Heart left ventricle (tissue), 16 donors: ENCODE measurements at places on chromosomes 7 and 10. TPM values are rescaled to one million over a fixed set of nuclear protein-coding genes. Genes with fewer than 3 reads are reported as not detected.

SEMA3D gene
- total RNA-seq: 1.00 TPM

AKR1B1 gene
- total RNA-seq: 261 TPM

RGS10 gene
- 6.3 TPM for total RNA-seq

ABCA13 gene
- total RNA-seq: not detected

ATG9B gene
- total RNA-seq: not detected

ADRA2A gene
- total RNA-seq: 1.9 TPM

RGR gene
- not detected for total RNA-seq

SPDYE16 gene
- total RNA-seq: 0.29 TPM

SLC29A3 gene
- total RNA-seq: 1.6 TPM

KIF11 gene
- total RNA-seq: 7.0 TPM

HIP1 gene
- 14.4 TPM for total RNA-seq

SUN3 gene
- not detected for total RNA-seq

CC2D2B gene
- total RNA-seq: 0.69 TPM

TAS2R16 gene
- total RNA-seq: not detected

- DNase-seq: no peak
Measured at GRCh38 chr10:61541960-61542359, 88.8 kb upstream of the TMEM26 start.

DNA sequence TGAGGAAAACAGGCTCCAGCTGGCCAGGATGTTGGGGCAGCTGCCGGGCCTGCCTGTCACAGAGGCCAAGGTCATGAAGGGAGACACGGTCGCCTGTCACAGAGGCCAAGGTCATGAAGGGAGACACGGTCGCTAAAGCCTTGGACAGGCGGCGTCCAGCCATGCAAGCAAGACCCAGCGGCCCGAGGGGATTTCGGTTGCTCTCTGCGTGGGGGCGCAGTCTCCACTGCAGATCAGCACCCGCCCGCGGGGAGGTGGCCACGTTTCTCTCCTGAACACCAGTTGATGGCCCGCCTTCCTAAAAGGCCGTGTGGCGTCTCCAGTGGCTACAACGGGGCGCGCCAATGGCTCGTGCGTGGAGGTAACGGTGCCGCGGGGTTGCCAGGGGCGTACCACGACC is 67.0 kb upstream of the PCGF5 start:
- DNase-seq: no peak

DNA sequence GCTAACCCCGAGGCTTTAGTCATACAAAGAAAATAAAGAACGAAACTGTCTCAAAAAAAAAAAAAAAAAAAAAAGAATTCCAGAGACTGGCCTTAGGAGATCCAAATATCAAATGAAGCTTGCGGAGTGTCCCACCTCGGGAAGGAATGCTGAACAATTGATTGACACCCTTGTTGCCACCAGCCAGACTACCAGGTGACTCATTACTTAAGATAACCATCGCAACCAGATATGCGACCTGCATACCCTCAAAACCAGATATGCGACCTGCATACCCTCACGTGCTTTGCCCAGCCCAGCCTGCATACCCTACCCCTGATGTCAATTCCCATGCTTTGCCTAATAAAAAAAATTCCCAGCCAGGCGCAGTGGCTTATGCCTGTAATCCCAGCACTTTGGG is 2.7 kb upstream of the PRKRIP1 start:
- no peak for DNase-seq

GRCh38 chr10:48804740-48805182 is 120.1 kb downstream of the WDFY4 start:
- DNase-seq: no peak

- peak; percentile 42 for DNase-seq
Measured at GRCh38 chr7:28062197-28062991, 118.2 kb downstream of the JAZF1 start.

- DNase-seq: no peak
Measured at GRCh38 chr7:139567647-139568345, 44.3 kb downstream of the CLEC2L start.

GRCh38 chr10:22589851-22590514 is 124.4 kb downstream of the PIP4K2A start:
- DNase-seq: no peak

DNA sequence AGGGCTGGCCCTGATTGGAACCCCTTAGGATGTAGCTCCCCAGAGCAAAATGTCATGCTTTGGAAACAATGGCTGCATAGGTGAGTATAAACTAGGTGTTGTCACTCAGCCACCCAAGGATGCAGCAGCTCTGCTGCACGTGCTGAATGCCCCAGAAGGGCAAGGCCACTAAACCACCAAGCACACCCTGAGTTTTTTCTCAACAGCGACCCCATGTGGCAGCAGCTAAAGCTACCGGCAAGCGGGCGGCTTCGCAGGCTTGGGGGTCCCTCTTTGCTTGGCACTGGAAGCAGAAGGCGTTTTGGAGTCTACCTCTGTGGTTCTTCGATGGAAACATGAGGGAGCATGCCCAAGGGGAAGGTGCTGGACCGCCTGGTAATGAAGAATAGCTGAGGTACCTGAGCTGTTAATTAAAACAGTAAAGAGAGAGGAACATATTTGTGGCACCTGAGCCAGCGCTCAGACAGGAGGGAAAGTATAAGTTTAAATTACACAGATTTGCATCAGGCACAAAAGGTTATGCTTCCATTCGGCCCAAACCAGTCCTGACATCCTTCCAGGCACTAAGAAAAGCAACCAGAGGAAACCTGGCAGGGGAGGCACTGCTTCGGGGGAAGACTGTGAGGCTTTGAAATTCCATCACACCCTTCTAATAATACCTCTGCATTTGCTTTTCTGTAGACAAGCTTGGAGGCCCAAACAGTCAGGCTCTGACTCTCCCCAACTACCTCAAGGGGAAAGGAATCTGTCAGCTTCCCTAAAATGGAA is 152.1 kb downstream of the GFRA1 start:
- no peak for DNase-seq

GRCh38 chr10:108469940-108470339 is 1305.4 kb upstream of the SORCS1 start:
- no peak for DNase-seq

GRCh38 chr10:30625080-30625479 is 4.5 kb downstream of the LYZL2 start:
- no peak for DNase-seq

DNA sequence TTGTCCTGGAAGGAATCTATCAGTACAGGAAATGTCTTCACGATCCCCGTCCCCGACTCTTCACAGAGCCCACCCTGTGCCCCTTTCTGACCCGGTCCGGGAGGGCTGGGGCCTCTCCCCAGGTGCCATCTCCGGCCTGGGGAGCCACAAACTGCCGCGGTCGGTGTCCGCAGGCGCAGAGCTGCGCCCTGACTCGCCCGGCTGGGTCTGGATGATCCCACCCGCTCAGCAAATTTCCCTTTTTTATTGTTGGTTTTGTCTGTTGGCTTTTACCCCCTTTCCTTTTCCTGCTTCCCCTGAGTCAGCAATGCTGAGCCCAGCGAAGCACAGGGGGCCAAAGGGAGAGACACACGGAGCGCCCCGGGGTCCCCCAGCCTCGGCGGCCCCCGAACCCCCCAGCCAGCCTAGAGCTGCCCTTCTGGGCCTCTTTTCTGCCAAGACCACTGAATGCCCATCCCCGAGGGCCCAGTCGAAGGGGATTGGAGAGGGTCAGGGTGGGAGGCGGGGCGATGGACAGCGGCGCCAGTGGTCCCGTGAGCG is 30.9 kb downstream of the LEP start:
- DNase-seq: no peak

DNA sequence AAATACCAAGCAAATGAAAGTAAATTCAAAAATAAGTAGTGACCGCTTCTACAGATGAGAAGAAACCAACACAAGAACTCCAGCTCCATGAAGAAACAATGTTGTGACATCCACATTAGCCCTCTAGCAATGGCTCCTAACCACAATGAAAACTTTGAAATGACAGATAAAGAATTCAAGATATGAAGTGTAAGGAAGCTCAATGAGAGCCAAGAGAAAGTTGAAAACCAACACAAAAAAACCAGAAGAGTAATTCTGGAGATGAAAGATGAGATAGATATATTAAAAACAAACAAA is 68.2 kb upstream of the DDC start:
- no peak for DNase-seq

DNA sequence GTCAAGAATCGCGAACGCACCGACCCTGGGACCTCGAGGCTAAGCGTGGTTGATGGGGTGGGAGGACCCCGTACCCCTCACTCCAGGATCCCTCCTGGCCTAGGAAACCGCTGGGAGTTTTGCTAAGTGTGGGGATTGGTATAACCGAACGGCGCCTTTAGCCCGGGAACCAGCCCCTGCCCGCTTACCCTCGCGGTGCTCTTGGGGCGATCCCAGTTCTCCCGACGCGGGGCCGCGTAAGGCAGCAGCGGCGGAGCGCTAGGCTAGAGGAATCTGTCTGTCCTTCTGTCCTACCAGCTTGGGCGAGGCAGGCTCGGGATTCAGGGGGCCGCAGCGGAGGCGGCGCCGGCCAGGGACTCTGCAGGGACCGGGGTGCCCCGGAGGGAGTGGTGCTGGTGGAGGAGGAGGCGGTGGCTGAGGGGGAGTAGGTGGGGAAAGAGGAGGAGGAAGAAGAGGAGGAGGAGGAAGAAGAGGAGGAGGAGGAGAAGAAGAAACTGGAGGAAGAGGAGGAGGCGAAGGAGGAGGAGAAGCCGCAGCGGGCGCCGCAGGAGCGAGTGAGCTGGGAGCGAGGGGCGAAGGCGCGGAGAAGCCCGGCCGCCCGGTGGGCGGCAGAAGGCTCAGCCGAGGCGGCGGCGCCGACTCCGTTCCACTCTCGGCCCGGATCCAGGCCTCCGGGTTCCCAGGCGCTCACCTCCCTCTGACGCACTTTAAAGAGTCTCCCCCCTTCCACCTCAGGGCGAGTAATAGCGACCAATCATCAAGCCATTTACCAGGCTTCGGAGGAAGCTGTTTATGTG is 439 bp upstream of the EMX2 start:
- DNase-seq: no peak

GRCh38 chr7:55939514-55940123 is 12.1 kb upstream of the MRPS17 start:
- no peak for DNase-seq

DNA sequence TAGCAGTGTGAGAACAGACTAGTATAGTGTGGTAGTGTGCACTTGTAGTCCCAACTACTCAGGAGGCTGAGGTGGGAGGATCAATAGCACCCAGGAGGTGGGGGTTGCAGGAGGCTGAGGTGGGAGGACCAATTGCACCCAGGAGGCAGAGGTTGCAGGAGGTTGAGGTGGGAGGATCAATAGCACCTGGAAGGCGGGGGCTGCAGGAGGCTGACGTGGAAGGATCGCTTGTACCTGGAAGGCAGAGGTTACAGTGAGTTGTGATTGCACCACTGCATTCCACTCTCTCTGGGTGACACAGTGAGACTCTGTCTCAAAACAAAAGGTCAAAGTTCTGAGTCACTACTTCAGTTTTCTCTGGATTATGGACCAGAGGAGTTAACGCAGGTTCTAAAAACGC is 22.6 kb upstream of the DIP2C start:
- DNase-seq: no peak

DNA sequence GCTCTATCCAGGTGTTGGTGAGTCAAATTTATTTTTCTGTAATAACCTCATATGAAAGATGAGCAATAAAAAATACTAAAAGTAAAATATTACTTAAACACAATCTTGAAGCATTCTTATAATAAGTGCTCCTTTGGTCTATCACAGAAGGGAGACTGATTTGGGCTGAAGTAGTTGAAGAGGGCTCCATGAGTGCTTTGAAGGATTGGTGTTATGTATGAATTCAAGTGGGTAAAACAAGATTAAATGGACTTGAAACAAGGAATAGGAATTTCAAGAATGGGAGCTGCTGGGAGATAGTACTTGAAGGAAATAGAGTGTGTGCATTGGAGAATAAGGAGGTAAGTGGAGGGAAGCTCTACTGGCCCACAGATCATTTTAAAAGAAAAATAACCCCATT is 7.3 kb upstream of the OR2A2 start:
- DNase-seq: no peak

DNA sequence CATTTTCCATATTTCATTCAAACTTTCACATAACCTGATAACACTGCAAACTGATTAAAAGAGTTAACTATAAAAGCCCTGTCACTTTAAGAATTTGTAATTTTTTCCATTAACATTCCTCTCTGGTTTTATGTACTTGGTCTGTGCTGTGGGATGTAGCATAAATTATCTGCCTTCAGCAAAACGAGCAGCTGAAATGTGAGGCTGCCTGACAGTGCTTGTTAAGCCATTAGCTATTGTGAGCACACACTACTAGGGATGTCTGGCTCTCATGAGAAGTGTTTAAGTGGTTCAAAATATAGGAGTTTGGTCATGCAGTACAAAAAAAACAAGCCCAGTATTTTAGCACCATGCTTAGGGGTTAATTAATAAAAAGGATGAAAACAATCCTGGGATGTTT is 63.0 kb downstream of the HOXA1 start:
- DNase-seq: no peak

DNA sequence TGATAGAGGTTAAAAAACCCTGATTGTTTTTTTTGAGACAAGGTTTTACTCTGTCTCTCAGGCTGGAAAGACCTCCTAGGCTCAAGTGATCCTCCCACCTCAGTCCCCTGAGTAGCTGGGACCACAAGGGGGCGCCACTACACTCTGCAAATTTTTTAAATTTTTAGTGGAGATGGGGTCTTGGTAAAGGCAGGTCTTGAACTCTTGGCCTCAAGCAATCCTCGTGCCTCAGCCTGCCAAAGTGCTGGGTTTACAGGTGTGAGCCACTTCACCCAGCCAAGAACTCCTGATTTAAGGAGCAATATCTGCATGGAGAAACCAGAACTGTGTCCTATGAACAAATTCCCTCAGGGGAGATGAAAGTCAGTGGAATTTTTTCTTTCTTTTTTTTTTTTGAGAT is 7.3 kb upstream of the KLHDC10 start:
- DNase-seq: peak; percentile 15

DNA sequence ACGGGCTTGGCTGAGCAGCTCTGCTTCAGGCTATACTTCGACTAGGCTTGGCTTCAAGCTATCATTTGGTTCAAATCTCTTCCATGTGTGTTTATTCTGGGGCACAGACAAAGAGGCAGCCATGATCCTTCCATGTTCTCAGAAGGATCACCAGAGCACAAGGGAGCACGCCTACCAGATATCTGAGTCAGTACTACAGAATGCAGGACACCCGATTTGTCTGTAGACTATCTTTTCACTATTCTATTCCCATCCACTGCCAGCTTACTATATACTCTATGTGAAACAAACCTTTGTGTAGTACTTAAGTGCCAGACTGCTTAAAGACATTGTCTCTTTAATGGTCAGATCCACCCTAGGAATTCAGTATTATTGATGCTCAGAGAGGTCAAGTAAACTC is 35.1 kb downstream of the CH25H start:
- DNase-seq: no peak

DNA sequence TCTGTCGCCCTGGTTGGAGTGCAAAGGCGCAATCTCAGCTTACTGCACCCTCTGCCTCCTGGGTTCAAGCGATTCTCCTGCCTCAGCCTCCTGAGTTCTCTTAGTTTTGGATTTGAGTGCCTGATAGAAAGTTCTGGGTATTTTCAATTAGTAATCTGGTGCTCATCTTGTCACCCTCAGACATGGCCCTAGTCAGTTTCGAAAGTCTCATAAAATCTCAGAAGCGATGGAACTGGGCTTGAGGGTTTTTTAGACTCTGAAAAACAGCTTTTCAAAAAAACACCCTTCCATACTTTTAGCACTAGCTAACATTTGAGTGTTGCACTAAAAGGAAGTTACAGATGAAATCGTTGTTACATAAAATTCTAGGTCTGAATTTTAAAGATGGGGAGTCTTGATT is 9.4 kb upstream of the PIP4K2A start:
- no peak for DNase-seq
